ENCODE measurements at places on chromosomes 3 and 15.

DNA sequence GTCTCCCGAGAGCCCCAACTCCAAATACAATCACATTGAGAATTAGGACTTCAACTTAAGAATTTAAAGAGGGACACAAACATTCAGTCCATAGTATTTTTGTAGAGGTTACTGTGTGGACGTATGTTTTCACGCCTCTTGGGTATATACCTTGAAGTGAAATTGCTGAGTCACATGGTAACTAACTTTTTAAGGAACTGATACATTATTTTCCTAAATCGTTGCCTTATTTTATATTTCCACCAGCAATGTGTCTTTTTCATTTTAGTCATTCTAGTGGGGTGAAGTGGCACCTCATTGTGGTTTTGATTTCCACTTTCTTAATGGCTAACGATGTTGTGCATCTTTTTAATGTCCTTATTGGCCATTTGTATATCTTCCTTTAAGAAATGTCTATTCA is 11.8 kb downstream of the PARP15 start:
- no peak for DNase-seq

- peak; percentile 80 for DNase-seq
These were observed 28.4 kb upstream of the PIK3CB start for GRCh38 chr3:138862924-138863775.

- no peak for DNase-seq
These were observed 13.8 kb upstream of the OR5K3 start for GRCh38 chr3:98376631-98377030.

DNA sequence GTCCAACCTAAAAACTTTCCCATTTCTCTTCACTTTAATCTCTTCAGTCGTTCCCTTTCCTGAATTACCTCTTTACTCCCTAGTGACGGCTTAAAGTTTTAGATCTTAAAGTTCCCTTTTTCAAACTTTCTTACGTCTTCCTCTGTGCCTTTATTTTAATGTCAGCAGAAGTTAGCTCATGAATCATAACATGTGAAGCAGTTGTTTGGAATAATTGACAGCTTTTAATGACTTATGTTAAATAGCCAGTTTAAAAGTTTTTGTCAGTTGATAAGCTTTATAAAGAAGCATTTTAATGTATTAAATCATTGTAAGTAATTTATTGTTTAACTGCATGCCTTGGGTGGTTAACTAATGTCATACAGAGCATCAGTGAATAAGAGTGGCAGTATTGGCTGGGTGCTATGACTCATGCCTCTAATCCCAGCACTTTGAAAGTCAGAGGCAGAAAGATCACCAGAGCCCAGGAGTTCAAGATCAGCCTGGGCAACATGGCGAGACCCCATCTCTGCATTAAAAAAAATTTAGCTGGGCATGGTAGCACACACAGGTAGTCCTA is 33.9 kb downstream of the PIK3CA start:
- no peak for DNase-seq

DNA sequence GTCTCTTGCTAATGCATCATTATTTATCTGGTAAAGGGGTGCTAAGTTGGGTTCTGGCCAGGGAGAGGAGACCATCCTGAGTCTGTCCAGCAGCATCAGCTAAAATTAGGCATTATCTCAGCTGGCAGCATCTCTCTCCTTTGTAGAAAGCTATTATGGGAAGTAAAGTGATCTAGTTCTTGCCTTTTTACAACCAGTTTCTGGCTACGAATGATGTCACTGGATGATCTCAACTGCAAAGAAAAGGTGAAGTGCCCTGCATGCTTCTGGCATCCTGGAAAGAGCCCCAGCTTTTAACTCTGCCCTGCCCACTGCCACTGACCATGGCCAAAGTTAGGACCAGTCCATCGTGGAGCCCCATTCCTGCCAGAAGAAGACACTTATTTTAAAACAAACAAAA is 37.1 kb upstream of the IL12A start:
- DNase-seq, result no peak

DNA sequence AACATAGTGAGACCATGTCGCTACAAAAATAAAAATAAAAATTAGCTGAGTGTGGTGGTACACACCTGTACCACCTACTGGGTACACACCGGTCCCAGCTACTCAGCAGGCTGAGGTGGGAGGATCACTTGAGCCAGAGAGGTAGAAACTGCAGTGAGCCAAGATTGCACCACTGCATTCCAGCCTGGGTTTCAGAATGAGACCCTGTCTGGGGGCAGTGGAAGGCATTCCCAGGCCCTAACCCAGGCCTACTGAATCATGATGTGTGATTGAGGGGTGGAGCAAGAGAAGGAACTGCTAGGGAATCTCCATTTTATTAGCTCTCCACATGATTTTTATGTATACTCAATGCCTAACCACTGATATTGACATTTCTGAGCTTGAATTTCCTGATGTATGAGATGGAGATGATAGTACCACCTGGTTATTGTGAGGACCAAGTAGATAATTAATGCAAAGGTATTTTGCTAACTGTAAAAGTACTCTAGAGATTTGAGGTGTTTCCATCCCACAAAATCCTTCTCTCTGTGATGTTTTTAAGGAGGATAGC is 169.5 kb upstream of the UMPS start:
- no peak for DNase-seq

GRCh38 chr3:137163241-137163871 is 205.6 kb downstream of the IL20RB start:
- no peak for DNase-seq

- DNase-seq, result no peak
These were observed 22.7 kb upstream of the KNG1 start for GRCh38 chr3:186694288-186695032.

DNA sequence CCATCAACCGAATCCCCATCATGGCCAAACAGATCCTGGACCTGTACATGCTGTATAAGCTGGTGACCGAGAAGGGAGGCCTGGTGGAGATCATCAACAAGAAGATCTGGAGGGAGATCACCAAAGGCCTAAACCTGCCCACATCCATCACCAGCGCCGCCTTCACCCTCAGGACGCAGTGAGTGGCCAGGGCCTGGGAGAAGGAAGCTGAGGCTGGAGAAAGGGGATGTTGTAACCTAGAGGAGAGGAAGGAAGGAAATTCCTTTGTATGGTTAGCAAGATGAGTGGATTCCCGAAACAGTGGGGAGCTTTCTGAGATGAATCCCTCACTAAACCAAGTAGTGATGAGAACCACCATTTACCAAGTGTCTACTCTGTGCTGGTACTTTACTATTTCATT is 25.8 kb upstream of the CLK3 start:
- no peak for DNase-seq

- DNase-seq, result peak; percentile 27
These were observed 45.2 kb downstream of the ATP2B2 start for GRCh38 chr3:10459954-10460754.

- no peak for DNase-seq
These were observed 117.1 kb downstream of the TPRA1 start for GRCh38 chr3:127473244-127474024.

DNA sequence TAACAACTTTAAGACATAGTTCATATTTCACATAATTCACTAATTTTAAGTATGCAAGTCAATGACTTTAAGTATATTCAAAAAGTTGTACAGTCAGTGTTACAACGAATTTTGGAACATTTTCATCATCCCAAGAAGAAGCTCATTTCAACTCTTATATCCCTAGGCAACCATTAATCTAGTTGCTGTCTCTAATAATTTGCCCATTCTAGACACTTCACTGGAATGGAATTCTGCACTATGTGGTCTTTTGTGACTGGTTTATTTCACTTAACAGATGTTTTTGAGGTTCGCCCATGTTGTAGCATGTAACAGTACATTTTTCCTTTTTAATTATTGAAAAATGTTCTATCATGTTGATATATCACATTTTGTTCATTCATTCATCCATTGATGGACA is 104.2 kb upstream of the SPRED1 start:
- no peak for DNase-seq

- DNase-seq, result no peak
These were observed 12.8 kb downstream of the PPCDC start for GRCh38 chr15:75036212-75036616.

GRCh38 chr15:94164202-94164807 is 67.1 kb upstream of the MCTP2 start:
- no peak for DNase-seq

DNA sequence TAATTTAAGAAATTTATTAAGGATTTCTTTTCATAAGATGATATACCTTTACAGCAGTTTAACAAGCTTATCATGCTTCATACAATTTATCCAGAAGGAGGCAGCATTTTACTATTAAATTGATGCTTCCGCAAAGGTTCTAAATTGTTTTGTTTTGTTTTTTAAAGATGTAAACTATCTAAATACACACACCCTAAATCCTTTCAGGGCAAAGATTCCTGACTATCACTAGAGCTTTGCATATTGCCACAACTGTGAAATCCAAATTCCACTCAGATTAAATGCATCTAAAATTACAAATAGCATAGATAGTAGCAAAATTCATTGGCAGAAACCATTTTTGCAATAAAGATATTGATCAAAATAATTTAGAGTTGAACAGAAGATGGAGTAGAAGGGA is 44.5 kb upstream of the CCNL1 start:
- no peak for DNase-seq

DNA sequence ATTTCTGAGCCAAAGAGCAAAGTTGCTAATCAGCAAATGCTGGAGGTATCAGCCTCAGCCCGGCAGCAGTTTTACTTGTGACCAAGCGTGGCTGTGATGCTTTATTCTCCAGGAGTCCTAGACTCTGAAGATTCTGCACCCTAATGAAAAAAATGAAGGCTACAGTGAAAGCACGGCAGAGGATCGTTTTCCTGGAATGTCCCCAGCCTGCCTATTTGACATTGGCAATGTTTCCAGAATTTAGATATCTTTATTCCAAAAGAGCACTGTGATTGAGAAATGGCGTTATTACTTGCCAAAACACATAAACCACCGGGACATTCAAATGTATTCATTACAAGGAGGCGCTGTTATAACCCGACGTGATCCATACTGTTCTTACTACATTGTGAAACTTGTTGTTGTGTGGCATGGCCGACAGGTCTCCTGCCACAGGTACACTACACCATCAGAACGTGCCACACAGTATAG is 263.8 kb downstream of the SLCO3A1 start:
- no peak for DNase-seq

DNA sequence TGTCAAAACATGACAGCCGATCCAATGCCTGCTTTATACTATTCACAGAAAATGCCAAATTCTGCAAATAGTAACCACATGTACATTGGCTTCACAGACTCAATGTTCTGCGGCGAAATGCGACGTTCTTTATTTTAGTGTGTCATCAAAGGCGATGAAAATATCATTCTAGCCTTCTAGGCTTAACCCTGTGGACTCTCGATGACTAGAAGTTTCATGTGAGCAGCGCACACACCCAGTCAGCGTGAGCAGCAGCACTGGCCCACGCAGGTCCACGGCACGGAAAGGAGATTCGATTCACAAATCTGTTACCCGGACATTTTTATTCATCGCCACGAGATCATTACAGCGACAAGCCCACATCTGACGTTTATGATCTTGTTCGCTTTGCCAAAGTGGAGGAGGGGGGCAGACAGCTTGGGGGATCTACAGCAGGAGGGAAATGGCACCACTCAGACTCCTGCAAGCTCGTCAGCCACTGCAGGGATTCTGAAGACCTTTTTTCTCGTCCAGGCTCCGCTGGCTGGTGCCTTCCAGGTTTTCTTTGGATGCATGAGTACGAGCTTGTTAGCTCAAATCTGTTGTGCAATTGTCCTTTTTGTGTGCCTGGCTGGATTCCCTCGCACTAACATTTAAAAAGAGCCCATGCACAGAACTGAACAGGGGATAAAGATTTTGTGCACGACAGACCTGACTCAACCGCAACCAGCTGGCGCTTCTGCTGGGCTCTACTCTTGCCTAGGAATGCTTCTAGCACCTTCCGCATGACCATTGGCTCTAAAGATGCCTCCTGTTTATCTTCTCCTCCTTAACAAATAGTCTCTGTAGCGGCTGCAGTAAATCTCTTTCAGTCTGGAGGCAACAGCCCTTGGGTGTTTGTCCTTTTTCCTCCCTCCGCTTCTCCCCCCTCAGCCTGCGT is 938.4 kb downstream of the MCTP2 start:
- no peak for DNase-seq

GRCh38 chr15:87354661-87355410 is 901.7 kb downstream of the NTRK3 start:
- DNase-seq, result no peak

GRCh38 chr3:139117136-139117675 is 72.5 kb upstream of the PRR23C start:
- no peak for DNase-seq

DNA sequence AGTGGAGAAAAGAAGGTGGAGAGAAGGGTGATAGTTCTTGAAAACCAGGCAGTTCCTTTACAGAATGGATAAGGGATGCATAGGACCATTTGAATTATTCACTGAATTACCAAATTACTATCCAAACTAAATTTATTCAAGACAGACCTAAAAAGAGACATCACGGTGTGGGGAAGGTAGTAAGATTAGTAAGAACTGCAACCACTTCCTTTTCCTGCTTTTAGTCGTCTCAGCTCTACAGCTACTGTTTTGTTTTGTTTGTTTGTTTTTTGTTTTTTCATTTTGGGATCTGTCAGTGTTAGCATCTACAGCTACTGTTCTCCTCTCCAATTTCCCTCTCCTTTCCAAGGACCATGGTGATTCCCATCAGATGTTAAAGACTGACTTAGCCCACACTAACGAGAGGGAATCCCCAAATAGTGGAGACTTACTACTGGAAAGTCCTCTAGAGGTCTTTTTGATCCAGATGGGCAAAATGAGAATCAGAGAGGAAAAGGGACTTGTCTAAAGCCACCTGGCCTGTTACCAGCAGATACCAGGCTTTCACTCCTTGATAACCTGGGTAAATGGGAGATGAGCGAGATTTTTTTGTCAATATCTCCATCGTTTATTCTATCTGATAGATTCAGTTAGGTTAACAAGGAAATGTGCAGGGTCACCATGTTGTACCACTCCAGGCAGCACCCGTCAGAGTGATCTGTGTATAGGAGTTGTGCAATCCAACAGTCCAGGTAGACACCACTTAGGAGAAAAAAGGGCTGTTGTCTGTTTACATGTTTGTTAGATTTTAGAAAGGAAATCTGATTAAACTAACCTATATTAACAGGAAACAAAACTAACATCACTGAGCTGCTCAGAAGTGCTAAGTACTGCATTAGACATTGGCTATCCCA is 6.0 kb downstream of the HCLS1 start:
- no peak for DNase-seq

DNA sequence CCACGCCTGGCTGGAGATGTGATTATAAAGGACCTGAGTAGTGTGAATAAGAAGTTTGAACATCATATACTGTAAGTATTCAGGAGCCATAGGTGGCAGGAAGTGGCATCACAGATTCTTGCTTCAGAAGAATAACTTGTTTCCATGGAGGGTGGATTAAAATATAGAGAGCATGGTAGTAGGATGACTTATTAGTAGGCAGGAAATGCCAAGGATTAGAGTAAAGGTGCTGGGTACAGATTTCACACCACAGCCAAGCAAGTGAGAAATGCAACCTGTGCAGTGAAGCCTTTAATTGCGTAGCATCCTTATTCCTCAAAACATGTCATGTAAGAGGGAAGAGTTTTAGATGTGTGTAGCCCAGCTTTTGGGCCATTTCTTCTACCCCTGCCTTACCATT is 30.8 kb downstream of the IFT122 start:
- DNase-seq, result no peak

GRCh38 chr3:143648708-143649107 is 199.6 kb downstream of the SLC9A9 start:
- no peak for DNase-seq
